ENCODE measurements at places on chromosomes 3 and 15.

DNA sequence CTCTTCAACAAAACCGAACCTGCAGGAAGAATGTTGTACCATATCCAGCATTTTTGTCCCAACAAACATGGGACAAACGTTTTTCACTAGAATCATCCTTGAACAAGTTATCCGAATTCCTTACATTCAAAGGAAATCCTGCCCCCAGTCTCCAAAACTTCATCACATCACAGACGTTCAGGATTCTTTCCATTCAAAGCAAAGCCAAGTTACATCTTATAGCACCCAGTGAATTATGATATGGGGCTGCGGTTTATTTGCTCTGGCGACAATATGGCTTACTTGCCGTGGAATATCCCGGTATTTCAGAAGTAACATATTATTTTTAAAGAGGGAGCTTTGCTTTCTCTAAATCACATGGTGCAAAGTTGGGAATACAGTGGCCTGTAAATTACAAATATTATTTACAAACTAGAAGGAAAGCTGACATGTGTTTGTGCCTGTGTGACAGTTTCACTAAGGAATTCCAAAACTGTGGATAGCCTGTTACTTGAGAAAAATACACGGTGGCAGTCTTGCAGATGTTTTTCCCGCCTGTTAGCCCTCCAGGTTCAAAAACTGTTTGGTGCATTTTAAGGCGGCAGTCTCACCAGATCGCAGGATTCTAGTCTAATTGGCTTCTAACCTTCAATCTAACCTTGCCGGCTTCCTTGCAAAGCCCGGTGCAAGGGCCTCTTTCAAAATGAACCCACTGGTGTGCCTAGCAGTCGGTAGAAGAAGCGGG, 736 bp upstream of the MBNL1 start:
- peak; percentile 70 for DNase-seq

GRCh38 chr3:171239757-171240503, 213.4 kb upstream of the SLC2A2 start:
- peak; percentile 37 for DNase-seq

DNA sequence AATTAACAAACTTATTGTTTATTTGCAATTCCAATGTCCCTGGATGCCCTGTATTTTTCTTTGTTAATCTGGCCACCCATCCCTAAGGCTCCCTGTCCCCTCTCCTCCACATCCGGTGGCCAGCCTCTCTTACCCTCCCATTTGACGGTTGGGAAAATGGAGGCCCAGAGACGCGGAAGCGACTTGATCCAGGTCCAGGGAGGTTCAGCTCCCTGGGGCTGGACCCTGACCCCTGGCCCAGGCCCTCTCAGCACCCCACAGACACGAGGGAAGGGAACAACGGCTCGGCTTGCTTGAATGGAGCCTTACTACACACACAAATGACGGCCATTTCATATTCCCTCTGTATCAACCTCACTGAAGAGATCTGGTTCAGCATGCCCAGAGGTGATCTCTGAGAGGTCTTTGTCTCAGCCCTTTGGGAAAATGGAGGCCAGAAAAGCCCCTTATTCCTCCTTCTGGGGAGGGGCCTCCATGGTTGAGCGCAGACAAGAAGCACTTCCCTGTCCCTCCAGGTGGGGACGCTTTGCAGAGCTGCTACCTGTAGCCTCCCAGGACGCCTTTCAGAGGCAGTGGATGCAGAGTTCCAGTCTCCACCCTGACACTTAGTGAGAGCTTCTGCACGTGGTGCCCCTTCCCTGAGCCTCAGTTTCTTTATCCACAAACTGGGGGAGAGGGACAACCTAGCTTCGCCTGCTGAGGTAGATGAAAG, 82.1 kb downstream of the ATP2B2 start:
- DNase-seq = no peak

GRCh38 chr3:149529099-149529498, 54.6 kb downstream of the TM4SF4 start:
- DNase-seq = no peak

DNA sequence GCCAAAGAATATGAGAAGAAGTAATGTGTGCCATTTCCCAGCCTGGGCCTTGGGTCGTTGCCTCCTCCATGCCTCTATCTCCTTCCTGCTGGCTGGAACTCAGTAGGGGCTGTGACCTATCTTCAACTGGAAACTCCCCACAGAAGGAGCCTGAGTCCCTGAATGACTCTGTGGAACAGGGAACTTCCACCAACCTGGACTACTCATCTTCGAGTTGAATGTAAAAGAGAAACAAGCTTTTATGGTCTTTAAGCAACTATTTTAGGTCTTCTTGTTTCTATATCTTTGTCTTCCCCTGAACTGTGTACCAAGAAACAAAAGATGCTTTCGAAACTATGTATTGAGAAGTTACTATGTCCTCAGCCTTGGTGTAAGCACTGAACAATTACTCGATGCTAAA, 355.3 kb upstream of the NR2F2 start:
- DNase-seq = no peak
